ENCODE measurements at places on chromosomes 6 and 20.

DNA sequence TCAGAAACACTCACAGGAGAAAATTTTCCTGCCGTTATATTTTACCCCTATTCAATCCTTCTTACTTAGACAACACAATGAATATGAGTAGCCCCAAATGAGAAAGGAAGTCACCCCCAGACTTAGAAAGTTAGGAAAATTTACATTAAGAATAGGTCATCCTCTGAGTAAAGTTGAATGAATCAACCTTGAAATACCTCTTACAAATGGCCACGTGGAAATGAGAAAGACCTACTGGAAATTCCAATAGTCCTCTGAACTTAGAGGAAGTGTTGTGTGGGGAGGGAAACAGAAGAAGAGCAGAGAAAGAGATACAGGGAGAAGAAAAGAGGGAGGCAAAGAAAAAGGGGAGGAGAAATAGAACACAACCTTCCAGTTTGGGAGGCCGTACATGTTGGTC lies 43.7 kb downstream of the PHACTR1 start:
- no peak for DNase-seq

DNA sequence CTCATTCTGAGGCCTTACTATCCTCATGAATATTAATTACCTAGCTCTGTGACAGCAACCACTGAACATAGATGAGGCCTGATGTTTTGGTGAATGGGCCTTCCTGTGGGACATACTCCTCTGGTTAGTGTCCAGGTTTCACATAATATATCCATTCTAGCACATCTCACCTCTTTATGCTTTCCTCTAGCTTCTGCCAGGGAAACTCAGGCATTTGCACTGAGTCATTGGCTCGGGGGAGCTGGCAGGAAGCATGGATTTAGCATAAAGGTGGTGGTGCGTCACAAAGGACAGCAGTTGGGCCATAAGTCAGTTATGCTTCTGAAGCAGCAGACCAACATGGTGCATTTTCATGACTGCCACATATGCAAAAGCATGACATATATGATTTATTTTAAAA lies 37.5 kb upstream of the TMEM170B start:
- peak; percentile 79 for DNase-seq

DNA sequence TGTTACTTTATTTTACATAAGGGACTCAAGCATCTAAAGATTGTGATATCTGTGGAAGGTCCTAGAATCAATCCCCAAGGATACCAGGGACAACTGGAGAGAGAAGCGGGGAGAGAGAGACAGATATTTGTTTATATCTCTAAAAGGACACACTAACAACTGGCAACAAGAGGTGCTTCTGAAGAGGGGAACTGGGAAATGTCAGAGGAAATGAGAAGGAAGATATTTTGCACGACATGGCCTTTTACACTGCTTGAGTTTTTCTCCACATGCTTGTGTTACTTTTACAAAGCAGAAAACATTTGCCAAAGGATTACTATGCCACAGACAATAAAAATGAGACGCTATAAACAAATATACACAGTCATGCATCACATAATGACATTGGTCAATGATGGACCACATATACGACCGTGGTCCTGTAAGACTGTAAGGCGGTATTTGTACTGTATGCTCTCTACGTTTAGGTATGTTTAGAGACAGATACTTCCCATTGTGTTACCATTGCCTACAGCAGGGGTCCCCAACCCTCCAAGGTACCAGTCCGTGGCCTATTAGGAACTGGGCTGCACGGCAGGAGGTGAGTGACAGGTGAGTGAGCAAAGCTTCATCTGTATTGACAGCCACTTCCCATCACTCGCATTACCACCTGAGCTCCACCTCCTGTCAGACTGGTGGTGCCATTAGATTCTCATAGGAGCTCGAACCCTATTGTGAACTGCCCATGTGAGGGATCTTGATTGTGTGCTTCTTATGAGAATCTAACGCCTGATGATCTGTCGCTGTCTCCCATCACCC lies 64.6 kb upstream of the PTPN1 start:
- no peak for DNase-seq

DNA sequence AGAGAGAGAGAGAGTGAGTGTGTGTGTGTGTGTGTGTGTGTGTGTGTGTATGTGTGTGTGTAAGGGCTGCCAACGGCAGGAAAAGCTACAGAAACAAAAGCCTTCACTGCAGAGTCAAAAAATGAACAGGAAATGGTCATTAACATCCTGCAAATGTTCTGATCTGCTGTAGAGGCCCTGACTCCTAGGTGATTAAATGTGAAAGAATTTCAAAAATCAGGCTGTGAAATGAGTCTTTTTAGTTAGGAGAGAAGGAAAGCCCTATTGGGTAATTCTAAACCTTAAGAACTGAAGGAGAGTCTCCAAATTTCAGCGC lies 166.5 kb upstream of the MYLIP start:
- DNase-seq = peak; percentile 54

DNA sequence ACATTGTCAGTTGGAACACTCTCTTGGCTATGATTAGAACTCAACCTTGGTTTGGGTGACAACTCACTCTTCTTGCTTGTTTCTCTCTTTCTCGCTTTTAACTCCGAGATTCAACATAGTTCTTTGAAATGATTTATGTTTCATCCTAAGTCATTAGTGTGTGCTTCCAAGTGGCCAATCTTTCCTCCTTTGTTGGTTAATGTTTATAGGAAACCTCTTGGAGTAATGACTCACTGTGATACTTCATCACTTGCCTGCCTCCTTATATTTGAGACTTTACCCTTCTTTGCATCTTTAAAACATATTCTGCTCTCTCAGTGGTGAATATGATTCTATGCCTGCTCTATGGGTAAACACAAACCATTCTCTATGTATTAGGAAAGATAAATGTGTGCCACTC lies 279.7 kb upstream of the FLRT3 start:
- DNase-seq = no peak
